IPS DF 6.9 (cell line): ENCODE measurements at places on chromosomes 16 and 17.

GRCh38 chr16:89318871-89319630 is 101.5 kb downstream of the ZNF778 start:
- DNase-seq = no peak

- no peak for DNase-seq
These were observed 5.1 kb downstream of the NME3 start for GRCh38 chr16:1766231-1766630.

- no peak for DNase-seq
These were observed 33.2 kb upstream of the SHISA9 start for GRCh38 chr16:12868169-12868568.

DNA sequence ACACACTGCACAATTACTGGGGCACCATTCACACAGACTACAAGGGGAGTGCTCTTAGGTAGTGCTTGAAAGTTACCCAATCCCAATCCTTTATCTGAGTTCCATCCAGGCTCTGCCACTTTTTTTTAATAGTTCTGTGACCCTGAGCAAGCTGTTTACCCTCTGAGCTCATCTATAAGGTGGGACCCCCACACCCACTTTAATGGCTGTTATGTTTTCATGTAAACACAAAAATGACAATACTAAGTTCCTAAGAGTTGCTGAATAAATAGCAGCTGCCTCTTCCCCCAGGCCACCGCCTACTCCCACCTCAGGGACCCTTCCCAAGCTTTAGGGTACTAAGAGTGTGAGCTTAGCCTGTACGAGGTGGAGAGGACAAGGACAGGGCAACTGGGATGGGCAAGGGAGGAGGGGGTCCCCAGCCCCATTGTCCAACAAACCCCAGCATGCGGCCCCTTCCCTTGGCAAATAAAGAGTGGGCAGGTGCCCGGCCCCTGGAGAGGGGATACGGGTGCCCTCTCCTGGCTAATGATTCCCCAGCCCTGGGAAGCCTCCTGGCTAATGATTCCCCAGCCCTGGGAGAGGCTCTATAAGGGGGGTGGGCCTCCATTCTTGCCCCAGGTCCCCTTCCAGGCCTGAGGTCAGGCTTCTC is 14.6 kb downstream of the SLC13A2 start:
- no peak for DNase-seq
